ENCODE measurements at places on chromosomes 4 and X. TPM values are rescaled to one million over a fixed set of nuclear protein-coding genes. Genes with fewer than 3 reads are reported as not detected.
A peak's percentile ranks its signal among the peaks of the same experiment; 100 is the strongest.

DNA sequence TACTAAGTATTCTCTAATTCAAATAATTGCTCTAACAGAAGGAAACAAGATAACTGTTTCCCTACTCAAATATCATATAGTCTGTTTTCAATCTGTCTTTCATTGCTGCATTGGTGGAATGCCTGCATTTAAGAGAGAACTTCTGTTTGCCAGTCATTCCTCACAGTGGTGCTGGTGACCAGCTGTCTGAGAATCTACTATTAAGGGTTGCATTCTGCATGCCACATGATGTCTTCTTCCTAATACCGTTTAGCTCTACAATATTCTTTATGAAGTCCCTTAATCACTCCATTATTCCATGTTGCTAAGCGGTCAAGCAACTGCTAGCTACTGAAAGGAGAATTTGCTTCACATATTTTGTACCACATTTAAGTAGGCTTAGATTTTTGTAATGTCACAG is 167.1 kb upstream of the CENPE start:
- no peaks in the 10 kb centered on the region for H3K36me3 ChIP-seq
- H3K27me3 ChIP-seq: no peaks in the 10 kb centered on the region
- no peak overlapping the region for H3K4me3 ChIP-seq
- no peaks in the 10 kb centered on the region for H3K4me1 ChIP-seq
- no peak for ATAC-seq
- H3K27ac ChIP-seq: no peak overlapping the region

DNA sequence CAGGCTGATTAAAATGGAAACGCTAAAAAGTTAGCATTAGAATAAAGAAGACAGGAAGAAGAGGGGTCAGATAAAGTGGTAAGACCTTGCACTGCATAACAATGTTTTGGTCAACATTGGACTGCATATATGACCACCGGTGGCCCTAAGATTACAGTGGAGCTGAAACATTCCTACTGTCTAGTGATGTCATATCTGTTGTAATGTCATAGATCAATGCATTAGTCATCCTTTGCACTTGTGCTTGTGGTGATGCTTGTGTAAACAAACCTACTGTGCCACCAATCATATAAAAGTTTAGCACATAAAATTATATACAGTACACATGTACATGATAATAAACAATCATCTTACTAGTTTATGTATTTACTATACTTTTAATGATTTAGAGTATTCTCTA is 73.0 kb downstream of the TMEM165 start:
- no peak for ATAC-seq
- peaks cover 45% of the 10 kb centered on the region for H3K36me3 ChIP-seq
- no peak overlapping the region for H3K4me3 ChIP-seq
- no peak overlapping the region for H3K27ac ChIP-seq
- no peaks in the 10 kb centered on the region for H3K27me3 ChIP-seq

Gene F11
- not detected for total RNA-seq

Gene MRFAP1
- total RNA-seq: 86.7 TPM

- ATAC-seq: no peak
- no peaks in the 10 kb centered on the region for H3K36me3 ChIP-seq
- no peaks in the 10 kb centered on the region for H3K4me1 ChIP-seq
- H3K27ac ChIP-seq: no peak overlapping the region
- H3K27me3 ChIP-seq: no peaks in the 10 kb centered on the region
Observed at GRCh38 chr4:135573251-135573650, 1371.7 kb upstream of the PABPC4L start.

Gene BEND2
- total RNA-seq: not detected

Gene ACE2
- total RNA-seq: not detected

Gene DCAF4L1
- total RNA-seq: 0.32 TPM

DNA sequence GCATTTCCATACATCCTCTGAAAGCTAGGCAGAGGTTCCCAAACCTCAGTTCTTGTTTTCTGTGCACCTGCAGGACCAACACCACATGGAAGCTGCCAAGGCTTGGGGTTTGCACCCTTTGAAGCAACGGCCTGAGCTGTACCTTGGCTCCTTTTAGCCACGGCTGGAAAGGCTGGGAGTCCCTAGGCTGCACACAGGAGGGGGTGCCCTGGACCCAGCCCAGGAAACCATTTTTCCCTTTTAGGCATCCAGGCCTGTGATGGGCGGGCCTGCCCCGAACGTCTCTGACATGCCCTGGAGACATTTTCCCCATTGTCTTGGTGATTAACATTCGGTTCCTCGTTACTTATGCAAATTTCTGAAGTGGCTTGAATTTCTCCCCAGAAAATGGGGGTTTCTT is 17.4 kb upstream of the PCSK1N start:
- no peak overlapping the region for H3K4me3 ChIP-seq
- ATAC-seq: no peak
- no peaks in the 10 kb centered on the region for H3K36me3 ChIP-seq
- H3K27ac ChIP-seq: no peak overlapping the region
- peaks cover 5% of the 10 kb centered on the region for H3K4me1 ChIP-seq

DNA sequence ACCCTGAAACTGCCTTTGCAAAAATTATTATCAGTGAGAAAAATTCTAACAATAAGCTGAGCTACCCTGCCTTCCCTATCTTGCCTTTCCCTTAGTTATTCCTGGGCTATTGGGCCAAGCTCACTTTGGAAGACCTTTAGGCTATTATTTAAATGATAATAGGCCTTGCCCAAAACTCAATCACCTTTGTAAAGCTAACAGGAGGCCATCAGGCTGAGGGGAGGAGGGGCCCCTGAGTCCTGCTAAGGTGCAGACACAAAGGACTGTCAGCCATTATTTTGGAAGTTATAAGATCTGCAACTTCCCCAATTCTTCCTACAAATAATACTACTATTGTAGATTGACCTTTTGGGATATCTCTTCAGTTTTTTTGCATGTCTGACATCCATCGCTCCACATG is 278.8 kb upstream of the DIAPH2 start:
- peaks cover 3% of the 10 kb centered on the region for H3K27me3 ChIP-seq
- H3K4me3 ChIP-seq: no peak overlapping the region
- H3K27ac ChIP-seq: no peak overlapping the region
- no peaks in the 10 kb centered on the region for H3K36me3 ChIP-seq

GRCh38 chr4:142402156-142402555 is 443.9 kb downstream of the INPP4B start:
- H3K27ac ChIP-seq: peak overlapping the region; percentile 99
- H3K36me3 ChIP-seq: peaks cover 72% of the 10 kb centered on the region
- H3K4me3 ChIP-seq: peak overlapping the region; percentile 89
- no peaks in the 10 kb centered on the region for H3K27me3 ChIP-seq
- no peak for ATAC-seq

Gene RAB28
- 10.0 TPM for total RNA-seq

Gene NAT8L
- total RNA-seq: 0.22 TPM

Gene DDX53
- total RNA-seq: not detected

- no peak overlapping the region for H3K27ac ChIP-seq
- H3K36me3 ChIP-seq: no peaks in the 10 kb centered on the region
- H3K4me1 ChIP-seq: no peaks in the 10 kb centered on the region
- H3K27me3 ChIP-seq: no peaks in the 10 kb centered on the region
- ATAC-seq: no peak
Observed at GRCh38 chr4:187541666-187542065, 453.9 kb upstream of the ZFP42 start.

GRCh38 chrX:106927700-106928099 is 7.5 kb downstream of the CLDN2 start:
- no peak overlapping the region for H3K27ac ChIP-seq
- no peaks in the 10 kb centered on the region for H3K36me3 ChIP-seq
- no peak for ATAC-seq
- H3K4me3 ChIP-seq: no peak overlapping the region

- no peak overlapping the region for H3K27ac ChIP-seq
- no peaks in the 10 kb centered on the region for H3K4me1 ChIP-seq
- H3K27me3 ChIP-seq: no peaks in the 10 kb centered on the region
- no peaks in the 10 kb centered on the region for H3K36me3 ChIP-seq
Observed at GRCh38 chrX:116282751-116283150, 112.2 kb downstream of the AGTR2 start.

DNA sequence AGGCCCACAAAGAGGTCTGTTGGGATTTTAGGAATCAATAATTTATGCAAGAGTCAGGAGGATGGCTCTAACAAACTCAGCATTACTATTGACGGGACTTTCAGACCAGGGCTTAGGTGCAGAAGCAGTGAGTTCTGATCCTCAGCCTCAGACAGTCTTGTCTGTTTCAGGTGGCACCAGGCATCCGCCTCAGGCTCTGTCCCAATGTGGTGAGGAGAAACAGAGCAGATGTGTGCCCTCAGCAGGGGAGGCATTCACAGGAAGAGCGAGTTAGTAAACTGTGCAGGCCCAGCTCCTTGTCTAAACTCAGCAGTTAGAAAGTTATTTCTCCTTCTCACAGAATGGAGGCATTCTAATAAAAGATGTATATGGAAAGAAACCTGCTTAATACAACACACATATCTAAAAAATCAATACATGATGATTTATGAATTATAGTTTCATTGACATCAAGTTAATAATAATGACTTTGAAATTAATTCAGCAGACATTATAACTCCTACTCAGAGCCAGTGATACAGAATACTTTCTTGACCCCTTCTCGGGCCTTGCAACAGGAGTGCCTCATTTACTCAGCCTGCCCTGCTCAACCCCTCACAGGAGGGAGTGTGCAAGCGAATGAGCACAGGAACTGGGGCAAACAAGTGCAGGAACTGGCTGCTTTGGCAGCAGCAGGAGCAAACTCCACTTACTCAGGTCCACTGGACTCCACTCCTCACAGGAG is 202.8 kb upstream of the SMIM31 start:
- no peak for ATAC-seq
- no peaks in the 10 kb centered on the region for H3K36me3 ChIP-seq
- H3K27ac ChIP-seq: no peak overlapping the region
- H3K4me1 ChIP-seq: no peaks in the 10 kb centered on the region
- H3K27me3 ChIP-seq: no peaks in the 10 kb centered on the region

DNA sequence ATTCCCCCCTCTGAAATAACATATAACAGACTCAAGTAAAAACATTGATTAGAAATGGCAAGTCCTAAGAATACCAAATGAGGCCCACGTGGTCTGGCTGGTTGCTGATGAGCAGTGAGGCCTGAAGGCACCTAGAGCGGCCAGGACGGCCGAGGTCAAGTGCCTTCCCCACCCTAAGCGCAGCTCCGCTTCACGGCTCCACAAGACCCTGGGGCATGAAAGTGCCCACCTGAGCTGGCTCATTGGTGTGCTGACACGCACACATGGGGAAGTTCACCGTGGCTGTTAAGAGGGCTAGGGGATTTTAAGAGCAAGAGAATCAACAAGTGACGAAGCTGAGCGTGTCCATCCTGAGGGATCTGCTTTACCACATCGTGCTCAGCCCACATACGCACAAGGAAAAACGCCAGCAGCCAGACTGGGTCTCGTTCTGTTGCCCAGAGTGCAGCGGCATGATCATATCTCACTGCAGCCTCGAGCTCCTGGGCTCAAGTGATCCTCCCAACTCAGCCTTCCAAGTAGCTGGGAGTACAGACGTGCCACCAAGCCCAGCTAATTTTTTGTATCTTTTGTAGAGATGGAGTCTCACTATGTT is 22.4 kb downstream of the DCTD start:
- H3K27ac ChIP-seq: no peak overlapping the region
- peaks cover 96% of the 10 kb centered on the region for H3K36me3 ChIP-seq
- no peak for ATAC-seq
- H3K4me1 ChIP-seq: no peaks in the 10 kb centered on the region
- no peak overlapping the region for H3K4me3 ChIP-seq

- H3K27me3 ChIP-seq: no peaks in the 10 kb centered on the region
- no peak overlapping the region for H3K4me3 ChIP-seq
- no peaks in the 10 kb centered on the region for H3K36me3 ChIP-seq
- no peaks in the 10 kb centered on the region for H3K4me1 ChIP-seq
- H3K27ac ChIP-seq: no peak overlapping the region
Observed at GRCh38 chr4:92528541-92528940, 224.8 kb downstream of the GRID2 start.

DNA sequence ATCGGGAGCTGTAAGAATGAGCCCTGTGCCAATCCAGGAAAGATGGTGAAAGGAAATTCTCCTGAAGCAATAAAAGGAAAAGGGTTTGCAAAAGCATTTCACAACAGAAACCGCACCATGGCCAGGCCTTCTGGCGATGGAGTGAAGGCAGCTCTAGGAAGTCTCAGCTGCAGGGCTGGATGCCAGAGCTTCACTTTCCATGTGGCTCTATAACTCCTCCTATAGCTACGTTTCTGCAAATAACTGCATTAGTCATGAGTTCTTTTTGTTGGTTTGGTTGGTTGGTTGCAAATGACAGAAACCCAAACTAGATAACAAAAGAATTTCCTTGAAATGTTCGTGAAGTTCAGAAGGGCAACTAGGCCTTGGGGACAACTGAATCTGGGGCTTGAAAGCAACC is 84.6 kb downstream of the RELL1 start:
- no peak overlapping the region for H3K4me3 ChIP-seq
- peaks cover 13% of the 10 kb centered on the region for H3K4me1 ChIP-seq
- H3K36me3 ChIP-seq: no peaks in the 10 kb centered on the region
- H3K27me3 ChIP-seq: no peaks in the 10 kb centered on the region

GRCh38 chr4:117661091-117662072 is 372.9 kb upstream of the NDST3 start:
- H3K27me3 ChIP-seq: no peaks in the 10 kb centered on the region
- H3K27ac ChIP-seq: no peak overlapping the region
- H3K36me3 ChIP-seq: no peaks in the 10 kb centered on the region
- H3K4me1 ChIP-seq: no peaks in the 10 kb centered on the region
- H3K4me3 ChIP-seq: no peak overlapping the region

DNA sequence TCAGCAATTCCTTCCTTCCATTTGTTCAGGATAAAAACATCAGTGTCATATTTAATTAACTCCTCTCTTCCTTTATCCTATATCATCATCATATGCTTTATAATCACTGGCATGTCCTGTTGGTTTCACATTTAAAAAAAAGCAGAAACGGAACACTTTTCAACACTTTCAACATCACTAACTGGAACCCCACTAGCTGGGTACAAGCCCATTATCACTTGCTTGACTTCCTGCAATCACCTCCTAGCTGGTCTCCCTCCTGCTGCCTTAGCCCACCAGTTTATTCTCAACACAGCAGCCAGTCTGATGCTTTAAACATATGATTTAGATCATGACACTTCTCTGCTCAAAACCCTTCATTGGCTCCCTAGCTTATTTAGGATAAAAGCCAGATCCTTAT is 116.4 kb upstream of the LSM6 start:
- H3K27me3 ChIP-seq: peaks cover 19% of the 10 kb centered on the region
- no peaks in the 10 kb centered on the region for H3K4me1 ChIP-seq
- no peak overlapping the region for H3K27ac ChIP-seq
- no peaks in the 10 kb centered on the region for H3K36me3 ChIP-seq
- no peak overlapping the region for H3K4me3 ChIP-seq

DNA sequence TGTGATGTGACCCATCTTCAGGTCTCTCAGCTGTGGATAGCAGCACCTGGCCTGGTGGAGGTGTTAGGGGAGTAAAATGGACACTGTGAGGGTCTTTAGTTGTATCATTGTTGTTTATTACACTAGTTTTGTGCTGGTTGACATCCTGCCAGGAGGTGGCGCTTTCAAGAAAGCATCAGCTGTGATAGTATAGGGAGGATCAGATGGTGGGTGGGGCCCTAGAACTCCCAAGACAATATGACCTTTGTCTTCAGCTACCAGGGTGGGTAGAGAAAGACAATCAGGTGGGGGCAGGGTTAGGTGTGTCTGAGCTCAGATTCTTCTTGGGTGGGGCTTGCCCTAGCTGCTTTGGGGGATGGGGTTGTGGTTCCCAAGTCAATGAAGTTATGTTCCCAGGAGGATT is 162.8 kb downstream of the PPP1R2C start:
- H3K27ac ChIP-seq: no peak overlapping the region
- ATAC-seq: no peak
- H3K4me3 ChIP-seq: no peak overlapping the region
- peaks cover 6% of the 10 kb centered on the region for H3K4me1 ChIP-seq
